ENCODE measurements at places on chromosomes 7 and 10.

DNA sequence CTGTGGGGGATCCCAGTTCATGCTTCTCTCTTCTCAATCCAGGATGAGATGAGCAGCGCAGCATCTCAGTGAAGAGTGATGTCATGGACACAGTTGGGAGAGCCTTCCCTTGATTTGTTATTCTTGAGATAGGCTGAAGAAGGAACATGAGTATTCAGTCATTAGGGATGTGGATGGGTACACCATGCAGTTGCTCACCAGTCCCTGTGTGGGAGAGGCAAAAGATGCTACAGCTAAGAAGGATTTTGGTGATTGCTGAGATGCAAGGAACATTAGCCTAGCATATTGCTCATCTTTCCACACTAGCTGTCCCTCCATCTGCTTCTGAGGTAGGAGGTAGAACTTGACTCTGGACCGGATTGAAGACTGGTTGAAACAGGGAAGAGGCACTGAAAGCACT lies 179.6 kb downstream of the GALNT17 start:
- no peak for DNase-seq

- DNase-seq = no peak
These were observed 42.0 kb downstream of the GPRIN2 start for GRCh38 chr10:46514431-46514861.

GRCh38 chr7:107579554-107579884 lies 527 bp upstream of the BCAP29 start:
- no peak for DNase-seq

DNA sequence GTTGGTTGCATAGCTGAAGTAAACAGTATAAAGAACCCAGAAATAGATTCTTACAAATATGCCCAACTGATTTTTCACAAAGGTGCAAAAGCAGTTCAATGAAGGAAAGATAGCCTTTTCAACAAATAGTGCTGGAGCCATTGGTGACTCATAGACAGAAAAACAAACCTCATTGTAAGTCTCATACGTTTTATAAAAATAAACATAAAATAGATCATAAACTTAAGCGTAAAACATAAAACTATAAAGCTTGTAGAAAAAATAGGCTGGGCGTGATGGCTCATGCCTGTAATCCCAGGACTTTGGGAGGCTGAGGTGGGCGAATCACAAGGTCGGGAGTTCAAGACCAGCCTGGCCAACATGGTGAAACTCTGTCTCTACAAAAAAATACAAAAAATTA lies 318.8 kb upstream of the IGFBP3 start:
- no peak for DNase-seq

DNA sequence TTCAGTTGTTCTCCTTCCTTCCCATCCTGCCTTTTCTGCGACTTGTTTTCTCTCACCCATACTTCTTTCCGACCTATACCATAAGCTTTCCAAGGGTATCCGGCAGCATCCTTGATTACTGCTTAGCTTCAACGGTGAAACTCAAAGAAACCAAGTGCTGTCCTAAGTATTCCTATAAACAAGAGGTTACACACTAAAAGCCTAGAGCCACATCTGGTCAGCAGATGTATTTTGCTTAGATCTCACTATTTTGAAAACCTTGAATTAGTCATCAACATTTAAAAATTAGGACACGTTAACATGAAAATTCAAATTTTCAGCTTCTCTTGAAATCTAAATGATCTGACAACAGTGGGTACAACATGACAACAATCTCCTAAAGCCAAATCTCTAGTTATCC lies 20.0 kb downstream of the ARHGAP21 start:
- DNase-seq = no peak

DNA sequence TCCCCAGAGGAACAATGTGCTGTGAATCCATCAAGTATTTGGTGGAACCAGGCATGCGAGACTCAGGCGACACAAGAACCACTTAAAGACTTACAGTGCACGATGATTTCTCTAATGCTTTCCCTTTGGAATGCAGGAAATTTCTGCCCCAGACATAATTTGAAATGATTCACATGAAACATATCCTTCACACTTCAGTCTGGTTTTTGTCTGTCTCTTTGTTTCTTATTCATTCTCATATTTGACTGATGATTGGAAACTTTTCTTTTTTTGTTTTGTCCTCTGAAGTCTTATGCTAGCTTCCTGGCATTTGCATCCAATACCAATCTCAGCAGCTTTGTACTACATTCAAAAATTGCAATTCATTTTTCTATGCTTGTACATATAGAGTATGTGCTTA lies 502.8 kb downstream of the PHTF2 start:
- no peak for DNase-seq

GRCh38 chr7:5394264-5395105 lies 29.1 kb downstream of the TNRC18 start:
- DNase-seq = no peak

DNA sequence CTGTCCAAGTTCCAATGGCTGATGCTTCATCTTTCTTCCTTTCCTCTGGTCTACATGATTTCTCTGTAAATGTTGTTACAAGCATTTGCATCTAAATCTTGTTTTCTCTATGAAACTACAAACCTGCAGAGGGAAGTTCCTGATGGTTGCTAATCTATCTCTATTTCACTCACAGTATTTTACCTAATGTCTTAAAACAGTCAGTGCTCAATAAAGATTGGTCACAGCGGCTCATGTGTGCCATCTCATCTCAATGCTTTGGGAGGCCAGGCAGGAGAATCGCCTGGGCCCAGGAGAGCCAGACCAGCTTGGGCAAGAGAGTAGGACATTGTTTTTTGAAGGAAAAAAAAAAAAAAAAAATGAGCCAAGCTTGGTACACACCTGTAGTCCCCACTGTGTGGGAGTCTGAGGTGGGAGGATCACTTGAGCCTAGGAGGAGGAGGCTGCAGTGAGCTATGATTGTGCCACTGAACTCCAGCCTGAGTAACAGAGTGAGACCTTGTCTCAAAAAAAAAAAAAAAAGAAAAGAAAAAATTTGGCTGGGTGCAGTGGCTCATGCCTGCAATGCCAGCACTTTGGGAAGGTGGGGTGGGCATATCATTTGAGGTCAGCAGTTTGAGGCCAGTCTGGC lies 71.3 kb upstream of the ARMC3 start:
- DNase-seq = no peak
